Substantia nigra (tissue), 51 donors: ENCODE measurements at places on chromosomes 1 and 21.
A peak's percentile ranks its signal among the peaks of the same experiment; 100 is the strongest.

DNA sequence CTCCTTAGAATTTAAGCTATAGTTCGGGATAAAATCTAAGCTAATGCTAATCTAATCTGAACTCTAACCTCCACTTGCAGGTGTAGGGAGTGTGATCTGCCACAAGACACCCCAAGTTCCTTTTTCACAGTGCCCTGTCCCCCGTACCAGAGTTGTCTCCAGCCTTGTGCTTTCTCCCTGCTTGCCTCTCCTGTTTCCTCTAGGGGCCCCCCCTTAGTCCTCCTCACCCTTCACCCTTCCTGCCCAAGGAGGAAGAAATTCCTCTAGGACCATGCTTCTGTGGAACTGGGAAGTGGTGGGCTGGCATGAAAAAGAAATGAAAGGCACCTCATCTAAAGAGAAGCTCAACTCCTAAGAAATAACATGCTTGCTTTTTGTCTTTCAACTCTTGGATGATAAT is 50.2 kb upstream of the BCL9 start:
- DNase-seq, result no peak

DNA sequence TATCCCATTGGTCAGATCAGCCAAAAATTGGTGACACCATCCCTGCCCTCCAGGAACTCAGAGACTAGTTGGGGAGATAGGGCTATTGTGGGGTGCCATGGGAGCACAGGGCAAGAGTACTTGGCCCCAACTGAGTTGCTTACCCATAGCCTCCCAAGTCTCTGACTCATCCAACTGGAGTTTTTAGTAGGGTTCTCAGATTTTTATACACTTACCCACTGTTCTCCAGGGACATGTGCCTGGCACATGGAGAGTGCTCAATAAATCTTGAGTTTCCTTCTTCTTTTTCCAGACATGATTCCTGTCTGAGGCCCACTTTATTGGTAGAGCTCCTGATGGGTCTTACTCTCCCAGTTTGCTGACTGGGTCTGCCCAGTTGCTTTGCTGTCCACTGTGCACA is 56.7 kb downstream of the OVGP1 start:
- DNase-seq, result no peak

DNA sequence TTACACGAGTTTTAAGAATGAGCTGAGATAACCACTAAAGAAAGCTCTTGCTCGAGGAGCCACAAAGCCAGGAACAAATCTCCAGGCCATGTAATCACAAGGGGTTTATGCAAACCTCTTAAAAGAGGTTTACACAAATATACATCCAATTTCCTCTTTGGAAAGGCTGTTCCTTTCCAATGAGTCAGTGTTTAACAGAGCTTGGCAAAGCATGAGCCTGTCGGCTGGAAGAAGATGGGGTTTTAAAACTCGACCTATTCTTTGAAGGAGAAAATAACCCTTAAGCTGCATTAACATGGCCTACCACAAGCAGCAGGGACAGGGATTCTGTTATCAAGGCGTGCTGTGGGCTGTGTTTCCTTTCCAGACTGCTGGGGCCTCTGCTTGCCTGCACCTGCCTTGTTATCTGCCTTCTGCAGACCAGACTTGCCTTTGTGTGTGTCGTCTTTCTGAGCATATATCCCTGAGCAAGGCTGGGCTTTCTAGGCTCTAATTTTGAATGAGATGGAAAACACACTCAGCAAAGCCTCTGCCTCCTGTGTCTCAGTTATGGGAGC is 40.6 kb upstream of the CYP2J2 start:
- DNase-seq, result no peak

DNA sequence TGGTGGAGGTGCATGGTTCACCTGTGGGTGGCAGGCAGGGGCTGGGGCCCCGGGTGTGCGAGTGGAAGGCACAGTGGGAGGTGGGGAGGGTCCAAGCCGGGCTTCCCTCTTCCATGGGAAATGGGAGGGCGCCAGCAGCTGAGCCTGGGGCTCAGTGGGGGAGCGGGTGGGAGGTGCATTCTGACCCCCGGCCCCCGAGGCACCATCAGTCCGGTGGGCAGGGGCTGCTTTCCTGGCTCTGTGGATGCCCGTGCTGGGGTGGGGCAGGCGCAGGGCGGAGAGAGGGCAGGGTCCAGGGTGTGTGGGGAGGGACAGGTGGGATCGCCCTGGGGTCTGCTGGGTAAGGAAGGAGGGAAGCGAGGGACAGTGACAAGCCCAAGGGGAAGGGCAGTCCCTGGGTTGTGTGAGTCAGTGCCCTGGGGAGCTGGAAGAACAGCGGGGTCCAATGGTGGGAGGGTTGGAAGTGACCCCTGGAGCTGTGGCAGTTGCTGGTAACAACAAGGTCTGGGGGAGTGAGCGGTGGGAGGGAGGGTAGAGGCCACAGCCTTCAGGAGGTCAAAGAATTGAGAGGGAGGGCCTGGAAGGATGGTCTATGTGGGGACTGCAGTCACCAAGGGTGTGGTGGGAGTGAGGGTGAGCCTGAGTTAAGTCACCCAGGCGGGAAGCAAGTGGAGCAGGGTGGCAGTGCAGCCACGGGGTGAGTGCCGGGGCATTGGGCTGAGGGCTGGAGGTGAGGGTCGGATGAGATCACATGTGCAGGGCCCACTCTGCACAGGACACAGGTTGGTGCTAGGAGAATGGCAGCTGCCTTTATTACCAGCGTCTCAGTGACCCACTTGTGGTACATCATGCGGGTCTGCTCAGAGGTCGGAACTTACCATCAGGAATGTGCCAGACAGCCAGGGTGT is 29.6 kb downstream of the LHX4 start:
- no peak for DNase-seq

- no peak for DNase-seq
Measured at GRCh38 chr1:174017231-174017970, 4.8 kb downstream of the RC3H1 start.

DNA sequence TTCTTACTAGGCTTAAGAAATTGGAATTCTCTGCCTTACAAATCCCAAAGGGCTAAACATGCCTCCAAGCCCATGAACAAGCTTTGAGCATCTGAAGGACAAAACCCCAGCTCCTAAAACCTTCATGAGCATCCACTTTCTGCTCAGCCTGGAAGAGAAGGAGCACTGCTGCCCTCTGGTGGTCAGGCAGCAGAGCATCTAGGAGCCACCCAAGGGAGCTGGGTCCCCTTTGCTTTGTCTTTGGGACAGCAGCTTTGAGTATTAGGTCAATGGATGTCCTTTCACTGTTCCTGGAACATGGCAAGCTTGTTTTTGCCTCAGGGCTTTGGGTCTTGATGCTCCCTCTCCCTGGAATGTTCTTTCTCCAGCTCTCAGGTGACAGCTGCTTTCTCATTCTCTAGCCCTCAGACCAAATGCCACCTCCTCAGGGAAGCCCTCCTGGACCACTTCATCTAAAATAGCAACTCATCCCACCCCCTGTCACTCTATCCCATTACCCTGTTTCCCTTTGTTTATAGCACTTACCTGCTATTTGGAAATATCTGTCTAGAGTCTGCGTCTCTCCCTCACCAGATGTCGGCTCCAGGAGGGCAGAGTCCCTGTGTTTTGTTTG is 25.7 kb downstream of the RAB7B start:
- DNase-seq, result peak; percentile 71

- no peak for DNase-seq
Measured at GRCh38 chr1:53512807-53513755, 53.9 kb downstream of the DMRTB1 start.

GRCh38 chr1:234479310-234479559 is 256 bp upstream of the TARBP1 start:
- no peak for DNase-seq
